Kasumi-1 (cell line): ENCODE measurements at places on chromosomes 1 and 21.
A peak's percentile ranks its signal among the peaks of the same experiment; 100 is the strongest.

- DNase-seq = no peak
Measured at GRCh38 chr1:170530972-170531757, 801 bp upstream of the GORAB start.

DNA sequence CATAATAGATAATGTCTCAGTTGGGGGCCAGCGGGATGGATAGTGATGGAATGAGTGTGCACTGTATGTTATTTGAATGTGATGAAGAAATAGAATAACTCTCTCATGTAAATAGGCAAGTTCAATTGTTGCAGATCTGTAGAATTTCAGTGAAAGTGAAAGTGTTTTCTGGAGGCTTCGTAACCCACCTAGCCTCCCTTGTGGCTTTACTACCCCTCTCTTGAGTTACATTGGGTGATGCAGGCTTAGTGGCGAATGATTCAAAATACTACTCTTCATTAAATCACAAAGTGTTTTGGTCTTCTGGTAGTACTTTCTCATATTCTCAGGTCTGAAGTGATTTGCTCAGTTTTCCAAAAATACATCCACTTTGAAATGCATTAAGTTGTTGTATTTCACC is 411.9 kb downstream of the ZP4 start:
- no peak for DNase-seq

GRCh38 chr1:66415866-66416265 is 118.1 kb upstream of the SGIP1 start:
- DNase-seq = peak; percentile 69

DNA sequence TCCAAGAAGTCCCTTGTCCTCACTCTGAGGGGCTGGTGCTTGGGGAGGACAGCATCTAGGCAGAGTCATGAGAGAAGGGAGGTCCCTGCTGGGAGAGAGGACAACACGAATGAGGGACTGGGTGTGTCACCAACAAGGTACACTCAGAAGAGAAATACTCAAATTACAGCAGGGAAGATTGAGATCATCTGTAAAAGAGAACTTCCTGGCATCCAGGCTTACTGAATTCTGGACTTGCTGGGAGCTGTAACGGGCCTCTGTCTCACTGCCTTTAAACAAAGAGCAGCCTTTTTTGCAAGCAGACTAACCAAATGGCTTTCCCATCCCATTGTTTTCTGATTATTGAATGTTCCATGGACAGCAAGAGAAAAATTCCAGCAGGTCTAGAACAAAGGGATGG is 195.7 kb upstream of the RAB4A start:
- DNase-seq = no peak

DNA sequence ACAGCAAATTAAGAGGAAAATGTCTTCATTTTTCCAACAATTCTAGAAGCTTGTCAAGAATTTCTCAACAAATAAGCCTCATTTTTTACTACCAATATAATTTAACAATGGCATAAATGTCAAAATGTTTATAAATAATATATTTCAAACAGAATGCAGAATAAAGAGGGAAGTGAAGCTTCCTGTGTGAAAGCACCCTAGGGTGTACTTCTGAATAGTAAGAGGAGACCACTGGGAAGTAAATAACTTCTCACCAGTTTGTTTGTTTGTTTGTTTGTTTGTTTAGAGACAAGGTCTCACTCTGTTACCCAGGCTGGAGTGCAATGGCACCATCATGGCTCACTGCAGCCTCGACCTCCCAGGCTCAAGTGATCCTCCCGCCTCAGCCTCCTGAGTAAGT is 244.3 kb downstream of the SLC45A1 start:
- DNase-seq = no peak

- DNase-seq = peak; percentile 37
Measured at GRCh38 chr1:160707236-160708064, 4.2 kb downstream of the CD48 start.

DNA sequence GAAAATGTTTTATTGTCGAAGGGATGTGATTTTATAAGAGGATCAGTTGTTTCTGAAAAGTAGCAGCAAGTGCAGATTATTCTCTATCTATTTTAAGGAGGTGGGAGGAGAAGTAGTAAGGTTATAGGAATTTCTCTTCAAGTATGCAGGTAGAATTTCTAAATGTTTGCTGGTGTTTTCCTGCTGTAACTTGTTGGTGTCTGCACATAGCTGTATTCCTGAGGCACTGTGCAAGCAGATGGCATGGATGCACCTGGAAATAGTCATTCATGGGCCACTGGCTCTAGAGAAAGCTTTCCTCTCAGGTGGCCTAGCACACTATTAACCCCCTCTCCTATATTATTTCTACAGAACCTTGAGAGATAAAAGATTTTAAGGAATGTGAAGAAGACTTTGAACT is 30.3 kb upstream of the PODN start:
- DNase-seq = no peak

DNA sequence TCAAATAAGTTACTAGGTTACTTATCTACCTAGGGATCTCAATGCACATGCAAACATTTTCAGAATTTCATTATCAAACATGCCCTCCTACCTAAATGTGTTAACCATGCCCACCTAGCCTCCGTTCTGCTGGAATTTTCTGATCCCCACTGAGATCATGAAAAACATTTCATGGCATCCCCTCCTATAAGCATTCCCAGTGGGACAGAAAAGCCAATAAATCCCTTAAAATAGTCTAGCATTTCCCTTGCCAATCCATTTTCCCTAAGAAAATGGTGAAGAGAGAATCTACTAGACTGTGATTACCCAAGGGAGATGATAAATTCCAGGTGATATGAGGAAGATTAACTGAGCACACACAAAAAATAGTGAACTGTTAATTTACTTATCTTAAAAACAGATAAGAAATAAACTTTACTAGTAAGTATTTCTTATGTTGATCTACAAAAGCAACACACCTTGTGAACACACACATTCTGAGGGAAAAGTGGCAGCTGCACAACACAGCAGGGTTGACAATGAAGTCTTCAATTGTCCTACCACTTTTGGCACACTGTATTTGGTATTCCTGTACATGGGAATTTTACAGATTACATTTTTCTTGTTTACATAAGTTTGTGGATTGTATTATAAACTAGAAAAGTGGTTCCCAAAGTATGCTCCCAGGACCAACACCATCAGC is 49.6 kb downstream of the ARID4B start:
- no peak for DNase-seq

GRCh38 chr1:169681140-169681539 is 30.3 kb downstream of the SELL start:
- no peak for DNase-seq

- no peak for DNase-seq
Measured at GRCh38 chr21:37118187-37118826, 45.3 kb downstream of the TTC3 start.

GRCh38 chr1:34140011-34140676 is 24.9 kb downstream of the CSMD2 start:
- DNase-seq = no peak

DNA sequence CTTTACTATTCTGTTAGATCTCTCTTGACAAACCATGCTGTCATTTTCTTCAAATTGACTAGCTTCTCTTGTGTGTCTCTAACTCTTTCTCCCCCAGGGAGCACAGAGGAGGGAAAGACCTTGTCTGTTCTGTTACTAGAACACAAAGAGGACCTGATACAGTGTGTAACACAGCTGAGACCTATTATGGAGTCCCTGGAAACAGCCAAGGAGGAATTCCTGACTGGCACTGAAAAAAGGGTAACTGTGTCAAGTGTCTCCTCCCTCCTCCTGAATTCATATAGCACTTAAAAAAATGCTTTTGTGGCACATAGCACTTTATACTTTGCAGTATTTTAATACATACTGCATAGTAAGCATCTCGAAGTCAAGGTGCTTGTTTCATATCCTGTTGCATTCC is 50.6 kb downstream of the ZBTB40 start:
- no peak for DNase-seq

GRCh38 chr21:25925064-25925800 is 190.5 kb downstream of the GABPA start:
- no peak for DNase-seq

- DNase-seq = no peak
Measured at GRCh38 chr1:181985936-181986906, 75.3 kb downstream of the ZNF648 start.

DNA sequence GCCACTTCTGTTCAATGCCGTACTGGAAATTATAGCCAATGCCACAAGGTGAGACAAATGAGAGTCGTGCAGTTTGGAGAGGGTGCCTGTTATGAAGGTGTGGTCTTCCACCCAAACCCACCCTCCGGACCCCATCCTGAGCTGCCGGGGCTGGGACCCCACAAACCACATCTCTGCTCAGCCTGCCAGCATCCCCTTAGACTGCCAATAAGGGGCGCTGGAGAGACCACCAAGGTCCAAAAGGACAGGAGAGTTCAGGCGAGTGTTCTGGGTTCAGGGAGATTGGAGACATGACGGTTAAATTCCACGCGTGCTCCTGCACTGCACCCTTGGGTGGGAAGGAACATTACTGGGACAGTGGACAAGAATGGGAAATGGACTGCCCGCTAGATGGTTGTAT is 48.7 kb upstream of the COL18A1 start:
- no peak for DNase-seq

GRCh38 chr1:165444897-165445370 is at the start of gene RXRG:
TSS of gene RXRG (minus strand) at chr1:165445126. CDS start at chr1:165444893, 233 bp downstream.
- DNase-seq = no peak

DNA sequence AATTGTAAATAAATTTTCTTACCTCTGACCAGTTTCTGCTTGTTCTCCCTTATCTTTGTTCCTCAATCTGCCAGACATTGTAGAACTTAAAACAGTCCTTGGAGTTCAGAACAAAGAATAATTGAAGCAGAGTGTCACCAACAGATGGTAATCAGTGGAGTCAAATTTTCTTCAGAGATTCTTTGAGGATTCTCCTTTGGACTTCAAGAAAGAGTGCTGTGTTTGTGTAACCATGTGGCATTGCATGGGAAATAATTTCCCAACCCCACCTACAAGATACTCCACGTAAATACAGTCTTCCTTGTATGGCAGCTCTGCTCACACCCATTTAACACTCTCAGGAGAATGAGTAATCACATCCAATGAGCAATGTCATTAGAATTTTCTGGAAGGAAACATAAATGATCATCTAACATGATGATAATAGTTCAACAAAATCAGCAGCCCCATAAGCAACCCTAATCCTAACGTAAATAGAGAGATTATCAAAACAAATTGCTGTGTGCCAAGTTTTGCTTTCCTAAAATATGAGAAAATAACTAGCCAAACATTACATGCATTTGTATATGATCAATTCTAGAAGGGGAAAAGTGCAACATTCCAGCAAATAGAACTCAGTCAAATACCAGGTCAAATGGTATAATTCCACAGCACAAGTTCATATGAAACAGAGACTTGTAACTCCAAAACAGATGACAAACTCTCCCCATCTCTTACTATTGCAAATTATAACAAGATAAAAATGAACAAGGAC is 6.9 kb upstream of the DENND1B start:
- DNase-seq = no peak

DNA sequence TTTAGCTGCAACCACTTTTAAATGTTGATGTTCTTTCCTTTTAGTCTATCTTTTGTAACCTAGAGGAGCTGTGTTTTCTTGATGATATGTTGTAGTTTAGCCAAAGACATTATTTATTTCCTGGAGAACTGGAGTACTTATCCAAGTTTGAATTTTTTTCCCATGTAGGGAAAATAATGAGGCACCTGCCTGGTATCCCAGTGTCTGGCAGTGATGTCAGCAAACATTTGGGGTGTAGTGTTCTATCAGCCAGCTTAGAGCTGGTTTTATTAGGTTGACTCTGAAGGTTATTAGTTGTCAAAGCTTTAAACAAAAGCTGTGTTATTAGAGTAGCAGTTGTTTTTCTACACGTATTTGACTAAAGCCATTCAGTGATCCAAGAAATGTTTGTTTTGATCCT is 3.2 kb downstream of the CTPS1 start:
- DNase-seq = no peak

- no peak for DNase-seq
Measured at GRCh38 chr1:244046907-244047611, 4.0 kb upstream of the ZBTB18 start.

DNA sequence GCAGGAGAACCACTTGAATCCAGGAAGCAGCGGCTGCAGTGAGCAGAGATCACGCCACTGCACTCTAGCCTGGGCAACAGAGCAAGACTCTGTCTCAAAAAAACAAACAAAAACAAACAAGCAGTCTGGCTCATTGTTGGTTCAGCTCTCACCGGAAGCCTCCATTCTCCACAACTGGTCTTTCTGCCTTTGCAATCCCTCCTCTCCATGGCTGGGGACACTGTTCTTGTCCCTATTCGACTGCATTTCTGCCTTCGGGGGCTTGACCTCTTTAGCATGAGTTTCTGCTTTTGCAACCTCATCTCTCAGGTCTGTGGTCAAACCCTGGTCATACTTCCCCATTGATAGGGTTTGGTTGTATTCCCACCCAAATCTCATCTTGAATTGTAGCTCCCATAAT is 216.3 kb upstream of the NR5A2 start:
- DNase-seq = no peak

GRCh38 chr1:118254491-118255425 is 69.7 kb upstream of the SPAG17 start:
- DNase-seq = no peak

- peak; percentile 83 for DNase-seq
Measured at GRCh38 chr1:154404984-154405746, at the start of gene IL6R. TSS of gene IL6R (plus strand) at chr1:154405343. CDS start at chr1:154405630, 287 bp downstream.

DNA sequence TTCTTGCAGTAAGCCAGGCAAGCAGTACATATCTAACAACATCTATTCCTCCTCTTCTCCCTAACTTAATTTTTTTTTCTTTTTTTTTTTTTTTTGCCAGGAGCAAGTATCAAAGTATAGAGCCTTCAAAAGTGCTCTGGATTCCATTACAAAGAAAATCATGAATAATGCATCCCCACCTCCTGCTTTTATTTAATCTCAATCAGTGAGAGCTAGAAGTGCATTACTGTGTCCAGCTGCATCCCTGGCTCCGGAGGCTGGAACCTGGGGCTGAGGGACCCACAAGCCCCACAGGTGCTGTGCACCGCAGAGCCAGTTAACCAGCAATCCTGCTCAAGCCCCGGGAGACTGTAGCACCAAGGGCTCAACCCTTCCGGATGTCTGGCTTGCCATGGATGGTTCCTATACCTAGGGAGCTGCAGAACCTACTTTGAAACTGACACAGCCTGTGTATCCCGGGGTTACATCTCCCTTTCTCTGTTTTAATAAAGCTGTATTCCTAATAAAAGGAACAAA is 455.9 kb upstream of the RUNX1 start:
- DNase-seq = no peak

GRCh38 chr1:92277105-92277723 is 21.6 kb downstream of the GLMN start:
- DNase-seq = no peak

GRCh38 chr1:157233131-157233530 is 94.9 kb upstream of the ETV3 start:
- DNase-seq = no peak

GRCh38 chr1:98884864-98885263 is 119.8 kb downstream of the PLPPR5 start:
- DNase-seq = no peak

DNA sequence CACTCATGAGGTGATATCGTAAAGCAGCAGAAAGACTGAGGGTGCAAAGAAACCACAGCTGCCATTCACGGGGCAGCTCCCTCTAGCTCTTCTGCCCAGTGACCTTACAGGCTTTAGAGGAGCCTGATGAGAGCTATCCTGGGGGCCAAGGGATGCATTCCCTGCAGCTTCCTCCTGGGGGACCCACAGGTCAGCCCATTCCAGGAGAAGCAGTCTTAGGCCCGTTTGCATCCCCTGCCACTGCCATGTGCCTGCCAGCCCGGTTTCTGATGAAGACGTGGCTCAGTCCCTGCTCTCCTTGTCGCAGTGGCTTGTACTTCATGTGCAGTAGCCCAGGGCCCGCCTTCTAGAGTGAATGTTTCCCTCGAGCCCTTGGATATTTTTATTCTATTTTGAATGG is 22.8 kb downstream of the ATP5PO start:
- no peak for DNase-seq

- DNase-seq = peak; percentile 90
Measured at GRCh38 chr1:52296345-52296744, 69.7 kb downstream of the CC2D1B start.
